ENCODE measurements at places on chromosomes 16 and 17.

DNA sequence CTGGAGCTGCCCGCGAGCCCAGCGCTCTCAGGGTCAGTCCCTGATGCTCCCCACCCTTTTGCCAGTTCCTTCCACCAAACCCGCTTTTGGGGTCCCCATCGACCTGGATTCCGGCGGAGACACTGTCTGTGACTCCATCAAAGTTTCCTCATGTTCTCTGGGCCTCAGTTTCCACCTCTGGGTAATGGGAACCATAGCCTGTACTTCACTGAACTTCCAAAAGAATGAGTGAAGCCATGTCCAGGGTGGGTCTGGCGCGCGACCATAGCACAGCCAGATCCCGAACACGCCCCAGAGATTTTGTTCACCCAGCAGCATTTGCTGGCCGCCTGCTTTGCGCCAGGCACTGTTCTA lies 327 bp downstream of the SDR42E2 start:
- DNase-seq: no peak

DNA sequence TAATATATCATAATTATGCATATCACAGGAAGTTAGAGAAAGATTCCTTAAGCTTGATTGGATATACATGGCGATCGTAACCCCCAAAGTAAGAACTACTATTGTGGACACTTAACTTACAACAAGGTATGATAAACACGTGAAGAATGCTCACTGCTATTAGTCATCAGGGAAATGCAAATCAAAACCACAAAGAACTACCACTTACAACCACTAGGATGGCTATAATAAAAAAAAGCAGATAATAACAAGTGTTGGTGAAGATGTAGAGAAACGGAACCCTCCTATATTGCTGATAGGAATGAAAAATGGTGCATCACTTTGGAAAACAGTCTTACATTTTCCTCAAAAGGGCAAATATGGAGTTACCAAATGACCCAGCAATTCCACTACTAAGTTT lies 265.9 kb downstream of the SLC39A11 start:
- no peak for DNase-seq

DNA sequence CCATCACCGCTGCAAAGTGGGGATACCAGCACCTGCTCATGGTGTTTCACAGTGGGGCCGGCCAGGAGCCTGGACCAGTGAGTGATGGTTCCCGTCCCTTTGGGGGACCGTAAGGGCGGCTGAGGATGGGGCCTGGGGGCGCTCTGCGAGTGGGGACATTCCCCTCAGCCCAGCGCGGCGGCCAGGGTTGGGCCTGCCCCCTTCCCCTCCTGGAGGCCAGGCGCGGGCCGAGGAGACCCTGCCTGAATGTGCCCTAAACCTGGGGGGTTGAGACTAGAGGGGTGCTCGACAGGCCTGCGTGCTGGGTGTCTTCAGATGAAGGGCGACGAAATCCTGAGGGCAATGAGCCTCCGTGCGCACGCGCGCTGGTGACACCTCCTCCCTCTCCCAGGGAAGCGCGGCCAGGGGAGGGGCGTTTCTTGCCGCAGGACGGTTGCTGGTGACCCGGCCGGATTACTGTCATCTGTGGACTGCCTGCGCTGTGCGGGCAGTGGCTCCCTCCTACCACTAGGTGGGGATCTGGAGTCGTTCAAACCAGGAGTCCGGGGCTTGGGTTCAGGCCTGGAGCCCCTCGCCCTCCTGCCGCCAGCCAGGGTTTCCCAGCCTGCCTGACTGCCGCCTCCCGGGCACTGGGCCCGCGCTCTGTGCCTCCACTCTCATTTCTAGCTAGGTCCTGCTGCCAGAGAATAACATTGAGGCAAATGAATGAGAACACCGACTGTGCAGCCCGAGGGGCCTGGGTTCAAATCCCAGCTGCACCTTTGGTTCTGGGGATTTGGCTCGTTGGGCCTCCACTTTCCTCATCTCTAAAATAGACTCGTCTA lies 17.1 kb downstream of the TBX2 start:
- DNase-seq: peak; percentile 95

DNA sequence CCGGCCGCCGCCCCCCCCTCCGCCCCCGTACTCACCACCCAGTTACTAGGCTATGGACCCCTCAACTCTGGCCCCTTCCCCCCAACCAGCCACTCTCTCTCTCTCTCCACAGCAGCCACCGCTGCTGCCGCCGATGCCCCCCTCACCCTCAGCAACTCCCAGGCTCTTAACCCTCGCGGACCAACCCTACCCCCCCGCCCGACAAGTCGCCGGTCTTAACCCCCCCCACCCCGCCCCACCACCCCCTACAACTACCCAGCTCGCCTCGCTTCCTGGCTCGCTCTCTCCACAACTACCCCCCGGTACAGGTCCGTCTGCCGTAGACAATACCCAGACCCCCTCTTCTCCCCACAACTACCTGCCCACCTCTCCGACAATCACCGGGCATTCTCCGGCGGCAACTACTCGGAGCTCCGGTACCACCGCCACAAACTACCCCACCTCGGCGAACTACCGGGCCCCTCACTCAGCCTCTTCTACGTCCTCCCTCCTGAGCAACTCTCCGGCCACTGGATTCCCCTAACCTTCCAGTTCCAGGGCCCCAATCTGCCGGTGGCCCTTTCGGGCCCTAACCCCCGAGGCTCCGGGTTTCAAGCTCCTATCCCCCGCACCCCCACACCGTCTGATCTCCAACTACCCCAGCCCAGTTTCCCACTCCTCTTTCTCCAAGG lies 702 bp downstream of the PHF23 start:
- DNase-seq: peak; percentile 32

DNA sequence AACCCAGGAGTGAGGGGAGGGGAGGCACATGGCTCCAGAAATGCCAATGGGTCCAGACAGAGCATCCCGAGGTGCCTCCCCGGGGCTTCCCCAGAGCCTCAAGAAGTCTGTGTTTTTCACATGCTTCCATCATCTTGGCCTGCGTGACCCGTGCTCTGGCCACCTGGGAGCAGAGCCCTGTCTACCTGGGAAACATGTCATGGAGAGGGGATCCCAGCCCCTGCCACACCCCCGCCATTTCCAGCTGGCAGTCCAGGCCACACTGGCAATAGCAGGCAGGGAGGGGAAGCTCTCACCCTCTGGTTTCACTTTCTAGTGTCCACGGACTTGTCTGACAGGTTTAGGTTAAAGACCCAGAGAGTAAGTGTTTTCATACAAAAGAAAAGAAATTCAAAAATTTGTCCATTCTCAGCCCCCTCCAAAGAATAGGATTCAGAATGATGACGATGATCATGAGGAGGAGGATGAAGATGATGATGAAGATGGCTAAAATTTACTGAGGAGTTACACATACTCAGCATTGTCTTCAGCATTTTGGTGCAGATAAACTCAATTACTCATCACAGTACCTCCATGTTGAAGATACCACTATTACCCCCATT lies 9.0 kb downstream of the SMIM5 start:
- no peak for DNase-seq

- no peak for DNase-seq
Measured at GRCh38 chr16:1469693-1470201, 5.1 kb downstream of the CLCN7 start.

DNA sequence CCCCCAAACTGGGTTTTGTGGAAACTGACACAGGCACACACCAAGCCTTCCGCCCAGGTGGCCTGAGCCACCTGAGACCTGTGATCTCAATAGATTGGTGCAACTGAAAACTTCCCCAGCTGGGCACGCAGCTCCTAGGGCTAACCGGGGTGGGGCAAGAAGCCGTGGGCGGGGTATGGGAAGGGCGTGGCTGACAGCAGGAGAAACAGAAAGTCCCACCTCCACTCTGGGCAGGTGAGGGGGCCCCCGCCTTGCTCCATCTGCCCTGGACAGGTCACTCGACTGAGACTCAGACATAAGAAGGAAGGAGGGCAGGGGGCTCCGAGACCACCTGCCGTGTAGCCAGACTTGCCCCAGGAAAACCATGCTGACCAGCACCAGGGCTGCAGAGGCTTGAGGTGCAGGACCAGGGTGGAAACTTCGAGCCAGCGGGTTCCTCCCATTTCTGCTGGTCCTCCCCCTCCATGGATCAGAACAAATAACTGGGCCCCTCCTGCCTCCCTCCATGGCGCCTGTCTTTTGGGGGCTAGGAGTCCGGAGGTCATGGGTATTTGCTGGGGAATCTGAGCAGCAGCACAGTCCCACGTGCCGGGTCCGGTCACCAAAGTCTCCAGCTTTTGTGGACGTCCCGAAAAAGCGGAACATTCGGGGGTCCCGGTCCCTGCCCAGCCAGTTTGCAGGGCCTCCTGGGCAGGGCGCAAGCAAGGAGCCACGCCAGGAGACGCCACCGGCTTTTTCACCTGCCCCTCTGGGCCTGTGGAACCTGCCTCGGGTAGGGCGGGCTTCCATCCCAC lies 1.3 kb downstream of the TIMP2 start:
- DNase-seq: no peak

- peak; percentile 84 for DNase-seq
Measured at GRCh38 chr17:33142705-33143299, 150.3 kb downstream of the ASIC2 start.

- DNase-seq: peak; percentile 82
Measured at GRCh38 chr17:10729334-10730193, at the start of gene TMEM220. TSS of gene TMEM220 (minus strand) at chr17:10730023. CDS start at chr17:10729851, 172 bp downstream.

DNA sequence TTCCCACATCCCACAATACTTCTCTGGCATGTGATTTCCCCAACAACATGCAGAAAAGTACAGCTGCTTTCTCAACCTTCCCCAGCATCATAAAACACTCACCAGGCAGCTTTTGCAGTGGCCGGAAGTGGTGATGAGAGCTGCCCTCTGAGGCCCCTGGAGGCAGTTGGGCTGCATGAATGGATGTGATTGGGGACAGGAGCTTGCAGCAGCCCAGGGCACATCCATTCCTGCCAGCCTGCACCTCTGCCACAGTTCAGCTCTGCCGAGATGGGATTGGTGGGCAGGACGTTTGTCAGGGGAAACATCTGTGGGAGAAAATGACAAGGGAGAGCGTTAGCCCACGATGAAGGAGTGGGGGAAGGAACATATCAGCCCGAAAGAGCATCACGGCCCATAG lies 19.8 kb downstream of the NUBP1 start:
- DNase-seq: no peak

DNA sequence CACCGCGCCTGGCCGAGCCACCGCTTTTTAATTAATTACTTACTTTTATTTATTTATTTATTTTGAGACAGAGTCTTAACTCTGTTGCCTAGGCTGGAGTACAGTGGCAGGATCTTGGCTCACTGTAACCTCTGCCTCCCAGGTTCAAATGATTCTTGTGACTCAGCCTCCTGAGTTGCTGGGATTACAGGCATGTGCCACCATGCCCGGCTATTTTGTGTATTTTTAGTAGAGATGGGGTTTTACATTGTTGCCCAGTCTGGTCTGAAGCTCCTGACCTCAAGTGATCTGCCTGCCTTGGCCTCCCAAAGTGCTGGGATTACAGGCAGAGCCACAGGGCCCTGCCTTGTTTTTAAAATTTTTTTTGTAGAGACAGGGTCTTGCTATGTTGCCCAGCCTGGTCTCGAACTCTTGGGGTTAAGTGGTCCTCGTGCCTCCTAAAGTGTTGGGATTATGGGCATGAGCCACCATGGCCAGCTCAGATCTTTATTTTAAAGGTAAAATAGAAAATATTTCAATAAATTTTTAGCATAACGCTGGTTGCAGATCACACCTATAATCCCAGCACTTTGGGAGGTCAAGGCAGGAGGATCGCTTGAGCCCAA lies 18.3 kb upstream of the NUDT16L1 start:
- no peak for DNase-seq

DNA sequence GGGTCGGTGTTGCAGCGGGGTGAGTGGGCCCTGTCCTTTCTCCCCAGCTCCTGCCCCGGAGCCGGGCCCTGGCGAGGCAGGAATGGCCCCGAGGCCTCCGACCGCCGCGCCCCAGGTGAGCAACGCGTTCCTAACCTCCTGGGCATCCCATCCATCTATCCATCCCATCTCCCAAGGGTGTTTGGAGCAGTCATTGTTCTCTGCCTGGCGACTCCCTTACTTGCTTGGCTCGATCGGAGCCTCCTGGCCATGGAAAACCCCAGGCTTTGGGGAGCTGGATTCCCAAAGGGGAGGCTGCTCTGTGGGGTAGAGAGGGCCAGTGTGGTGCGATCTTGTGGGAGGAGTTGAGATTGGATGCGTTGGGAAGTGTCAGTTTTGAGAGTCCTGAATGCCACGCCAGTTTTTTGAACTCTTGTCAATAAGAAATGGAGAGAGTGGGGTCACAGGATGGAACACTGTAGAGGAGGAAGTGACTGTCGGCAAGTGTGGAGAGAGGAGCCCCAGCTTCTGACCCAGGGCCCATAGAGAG lies 684 bp downstream of the ZFP90 start:
- DNase-seq: no peak

DNA sequence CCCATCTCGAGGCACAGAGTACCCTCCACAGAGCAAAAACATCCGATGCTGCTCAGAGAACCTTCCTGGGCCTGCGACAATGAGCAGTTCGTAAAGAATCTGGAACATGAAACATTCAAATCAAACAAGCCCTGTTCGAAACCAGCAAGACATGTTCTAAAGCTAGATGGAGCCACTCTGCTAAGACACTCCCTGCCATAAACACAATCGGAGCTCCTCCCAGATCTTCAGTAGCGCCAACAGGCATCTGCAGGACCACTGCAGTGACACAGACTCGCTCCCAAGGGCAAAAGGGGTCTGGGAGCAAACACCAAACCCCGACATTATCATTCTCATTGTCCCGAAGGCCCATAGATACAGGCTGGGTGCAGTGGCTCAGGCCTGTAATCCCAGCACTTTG lies 108.7 kb downstream of the ZFHX3 start:
- no peak for DNase-seq

- DNase-seq: peak; percentile 75
Measured at GRCh38 chr17:66963909-66964771, at the start of gene CACNG4. TSS of gene CACNG4 (plus strand) at chr17:66964707. CDS start at chr17:66964912, 205 bp downstream.

DNA sequence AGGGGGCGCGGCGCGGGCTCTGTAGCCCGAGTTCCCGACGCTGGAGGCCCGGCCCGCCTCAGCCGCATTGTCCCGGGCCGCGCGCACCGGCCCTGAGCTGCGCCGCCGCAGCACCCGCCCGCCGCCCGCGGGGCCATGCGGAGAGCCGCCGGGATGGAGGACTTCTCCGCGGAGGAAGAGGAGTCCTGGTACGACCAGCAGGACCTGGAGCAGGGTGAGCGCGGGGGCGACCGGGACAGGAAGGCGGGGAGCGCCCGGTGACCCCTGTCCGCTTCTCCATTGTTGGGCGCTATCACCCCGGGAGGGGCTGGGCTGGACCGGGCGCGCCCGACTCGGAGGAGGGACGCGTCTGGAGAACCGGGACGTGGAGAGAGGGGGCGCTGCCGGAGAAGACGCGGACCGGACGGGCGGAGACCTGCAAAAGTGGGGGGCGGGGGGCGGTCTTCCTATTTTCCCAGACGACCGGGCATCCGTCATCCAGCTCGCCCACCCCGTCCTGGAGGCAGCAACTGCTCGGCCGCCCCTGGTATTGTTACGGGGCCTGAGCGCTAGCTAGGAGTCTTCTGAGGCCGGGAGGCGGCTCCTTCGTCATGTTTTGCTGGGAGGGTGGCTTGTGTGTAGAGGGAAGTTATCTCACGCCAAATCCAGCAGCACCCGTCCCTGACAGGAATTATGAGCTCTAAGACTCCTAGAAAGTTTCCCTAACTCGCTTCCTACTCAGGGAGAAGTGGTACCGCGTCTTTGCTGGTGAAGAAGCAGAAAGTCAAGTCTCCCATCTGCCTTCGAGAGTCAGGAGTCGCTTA lies 678 bp downstream of the CDR2L start:
- DNase-seq: peak; percentile 78
